GM12891 (cell line): ENCODE measurements at places on chromosomes 13 and 19.
A peak's percentile ranks its signal among the peaks of the same experiment; 100 is the strongest.

GRCh38 chr13:35349673-35350278, 126.7 kb downstream of the MAB21L1 start:
- DNase-seq: no peak

DNA sequence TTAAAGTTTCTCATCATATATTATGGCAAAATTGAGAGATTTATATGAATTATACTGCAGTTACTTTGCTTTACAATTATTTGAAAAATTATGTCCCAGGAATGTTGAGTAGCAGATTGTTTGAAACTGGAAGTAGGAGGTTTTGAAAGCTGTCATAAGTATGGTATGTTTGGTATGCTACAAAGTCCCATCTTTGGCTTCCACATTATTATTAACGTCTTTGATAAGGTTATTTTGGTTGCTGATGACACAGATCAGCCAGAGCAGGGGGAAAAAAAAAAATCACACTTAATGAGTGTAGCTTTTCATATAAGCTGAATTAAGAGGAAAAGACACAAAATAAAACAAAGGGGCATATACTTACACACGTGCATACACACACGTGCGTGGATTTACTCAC, 130.1 kb downstream of the SLITRK1 start:
- no peak for DNase-seq

- DNase-seq: peak; percentile 63
These were observed at the start of gene KCNN4 for GRCh38 chr19:43780706-43781525. Gene KCNN4 (minus strand): TSS chr19:43780973. CDS start chr19:43780861, 112 bp downstream.

DNA sequence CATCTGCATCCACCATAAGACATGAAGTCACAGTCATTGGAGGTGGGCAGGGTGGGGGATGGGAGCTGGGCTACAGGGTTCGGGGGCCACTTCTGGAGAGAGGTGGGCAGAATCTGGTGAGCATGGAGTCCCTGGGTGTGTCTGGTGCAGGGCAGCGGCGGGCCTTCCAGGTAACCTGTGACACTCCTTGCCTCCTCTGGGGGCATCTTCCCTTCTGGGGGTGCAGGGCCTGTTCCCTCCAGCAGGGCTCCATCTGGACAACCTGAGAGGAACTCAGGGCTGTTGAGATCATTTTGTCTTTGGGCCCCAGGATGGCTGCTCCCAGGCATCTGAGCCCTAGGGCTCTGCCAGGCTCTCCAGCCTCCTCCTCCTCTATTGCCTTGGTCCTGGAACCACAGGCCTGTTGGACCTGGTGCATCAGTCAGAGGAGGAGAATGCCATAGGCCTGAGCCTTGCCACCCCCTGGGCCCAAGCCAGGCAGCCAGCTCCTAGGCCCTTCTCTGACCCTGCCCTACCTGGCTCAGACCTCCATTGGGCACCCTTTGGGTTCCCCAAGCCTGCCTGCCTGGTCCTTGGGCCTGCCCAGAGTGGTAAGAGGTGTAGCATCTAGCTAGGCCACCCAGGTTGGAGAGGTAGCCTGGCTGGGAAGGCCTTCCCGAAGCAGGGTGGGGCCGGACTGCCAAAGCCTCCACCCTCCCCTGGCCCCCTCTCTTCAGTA, 13.4 kb downstream of the LYL1 start:
- peak; percentile 74 for DNase-seq

GRCh38 chr13:112078879-112079531, 12.1 kb downstream of the SOX1 start:
- no peak for DNase-seq

- DNase-seq: no peak
These were observed 4.0 kb downstream of the PIK3R2 start for GRCh38 chr19:18156841-18157464.

- no peak for DNase-seq
These were observed 456.0 kb downstream of the TBC1D4 start for GRCh38 chr13:75025956-75026355.

GRCh38 chr19:42293540-42293939, 8.4 kb upstream of the PRR19 start:
- DNase-seq: no peak

DNA sequence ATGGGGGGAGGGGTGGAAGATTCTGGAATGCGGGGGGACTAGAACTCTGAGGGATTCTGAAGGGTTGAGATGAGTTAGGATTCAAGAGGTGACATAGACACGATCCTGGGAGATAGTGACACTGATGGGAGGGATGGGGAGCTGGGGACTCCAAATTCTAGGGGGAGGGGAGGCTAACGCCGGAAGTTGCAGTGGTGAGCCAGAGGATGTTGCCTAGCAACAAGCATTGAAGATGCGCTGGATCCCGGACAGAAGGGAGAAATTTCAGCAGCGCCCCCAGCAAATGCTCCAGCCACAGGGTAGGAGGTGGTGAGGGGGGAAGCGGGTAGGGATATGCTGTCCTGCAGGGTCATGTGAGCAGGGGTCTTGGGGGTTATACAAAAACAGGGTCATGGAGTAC, 6.9 kb upstream of the LTBP4 start:
- no peak for DNase-seq

GRCh38 chr13:45811891-45812694, 39.5 kb downstream of the SIAH3 start:
- no peak for DNase-seq

- DNase-seq: no peak
These were observed 186.8 kb upstream of the PRR20A start for GRCh38 chr13:56953965-56954364.

DNA sequence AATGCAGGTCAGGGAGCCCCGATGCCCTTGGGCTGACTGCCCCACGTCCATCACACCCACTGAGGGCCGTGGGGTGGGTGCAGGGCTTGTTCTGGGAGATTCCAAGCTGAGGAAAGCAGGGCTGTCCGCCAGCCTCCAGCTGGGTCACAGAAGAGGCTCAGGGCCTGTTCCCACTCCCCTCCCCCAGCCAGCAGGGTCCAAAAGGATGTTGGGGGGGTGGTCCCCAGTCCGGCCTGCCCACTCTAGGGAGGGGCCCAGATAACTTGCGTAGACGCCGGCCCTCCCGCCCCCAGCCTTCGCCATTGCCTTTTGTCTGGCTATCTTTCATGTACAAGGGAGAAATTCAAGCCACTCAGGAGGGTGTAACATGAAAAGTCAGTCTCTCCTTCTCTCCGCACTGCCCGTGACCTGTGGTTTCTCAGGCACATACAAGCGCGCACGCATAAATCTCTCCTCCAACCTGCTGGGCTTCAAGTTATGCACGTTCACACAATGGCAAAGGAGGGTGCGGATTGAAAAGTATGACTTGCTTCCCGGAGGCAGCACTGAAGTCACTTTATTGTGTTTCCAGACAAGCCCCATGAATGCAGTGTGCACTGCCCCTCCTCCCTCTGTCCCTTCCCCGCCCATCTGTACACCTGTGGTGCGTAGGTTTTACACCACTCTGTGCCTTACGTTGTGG, 20.2 kb downstream of the CARM1 start:
- DNase-seq: no peak

DNA sequence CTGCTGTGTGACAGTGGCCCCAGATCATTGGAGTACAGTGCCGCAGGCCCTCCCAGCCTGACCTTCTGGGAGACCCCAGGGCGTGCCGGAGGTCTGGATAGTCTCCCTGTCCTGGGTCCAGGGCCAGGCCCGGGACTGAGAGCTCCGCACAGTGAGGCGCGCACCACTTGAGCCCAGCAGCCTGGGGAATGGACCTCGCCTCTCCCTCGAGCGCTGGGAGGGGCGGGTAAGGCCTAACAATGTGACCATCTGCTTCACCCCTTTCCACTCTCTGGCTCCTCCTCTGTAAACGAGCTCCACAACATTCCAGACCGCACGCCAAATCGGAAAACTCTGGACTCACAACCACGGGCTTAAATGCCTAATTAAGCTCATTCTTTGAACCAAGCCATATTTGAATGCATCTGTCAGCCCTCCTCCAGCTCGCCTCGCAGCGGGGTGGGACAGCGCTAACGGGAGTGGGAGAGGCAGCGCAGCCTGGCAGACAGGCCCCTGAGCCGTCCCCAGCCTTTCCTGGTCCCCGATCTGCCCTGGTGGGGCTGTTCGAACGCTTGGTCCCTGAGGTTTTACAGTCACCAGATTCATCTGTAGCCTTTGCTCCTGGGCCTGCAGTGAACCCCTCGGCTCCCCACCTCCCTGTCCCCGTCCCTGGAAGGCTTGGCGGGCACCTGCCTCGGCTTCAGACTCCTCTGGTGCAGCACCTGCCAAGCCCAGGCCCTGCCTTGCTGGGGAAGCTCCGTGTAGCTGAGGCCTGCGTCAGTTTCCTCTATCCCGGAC, 120.7 kb upstream of the VSTM2B start:
- no peak for DNase-seq

- DNase-seq: no peak
These were observed 62.8 kb downstream of the PEPD start for GRCh38 chr19:33458807-33459206.

GRCh38 chr13:35157143-35157755, 215.2 kb downstream of the NBEA start:
- no peak for DNase-seq

DNA sequence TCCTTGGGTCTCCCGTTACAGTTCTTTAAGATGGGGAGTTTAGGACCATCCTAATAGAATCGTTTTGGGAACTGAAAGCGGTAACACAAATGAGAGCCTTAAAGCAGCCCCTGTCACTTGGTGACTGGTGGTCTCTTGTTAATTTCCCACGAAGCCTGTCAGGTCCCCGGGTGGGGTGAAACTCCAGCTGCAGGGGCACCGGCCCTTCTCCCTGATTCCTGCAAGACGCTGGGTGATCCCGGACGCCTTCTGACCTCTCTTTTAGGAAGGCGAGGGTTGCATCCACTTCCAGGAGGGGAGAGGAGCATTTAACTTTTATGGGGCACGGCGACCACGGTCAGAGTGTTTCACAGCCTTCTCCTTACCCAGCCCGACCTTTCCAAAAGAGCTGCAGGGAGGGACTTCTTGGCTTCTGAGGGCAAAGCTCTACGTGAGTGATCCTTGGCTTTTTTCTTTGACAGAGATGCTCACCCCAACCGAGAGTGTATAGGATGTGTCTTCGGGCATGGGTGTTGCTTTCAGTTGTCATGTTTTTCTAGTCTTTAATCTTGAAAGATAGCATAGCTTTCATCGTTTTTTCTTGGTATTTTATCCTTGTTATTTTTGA, 688 bp downstream of the ZNF225 start:
- DNase-seq: no peak

- DNase-seq: no peak
These were observed 6.4 kb downstream of the ATP11A start for GRCh38 chr13:112696001-112696868.

DNA sequence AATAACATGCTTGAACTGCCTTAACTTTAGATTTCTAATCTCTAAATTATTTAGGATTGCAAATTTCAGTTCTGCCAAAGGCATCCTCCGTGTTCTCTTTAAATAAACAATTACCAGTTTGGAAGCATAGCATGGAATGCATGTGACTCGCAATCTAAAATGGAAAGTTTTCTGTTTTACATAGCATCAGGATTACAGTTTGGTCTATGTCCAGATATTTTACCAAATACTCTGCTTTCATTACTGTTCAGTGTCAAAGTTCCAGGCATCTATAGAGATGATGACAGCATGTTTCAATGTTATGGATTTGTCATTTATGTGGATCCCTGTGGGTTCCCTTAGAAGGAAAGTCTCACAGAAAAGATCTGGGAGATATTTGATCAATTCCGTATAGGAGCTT, 16.8 kb downstream of the FLT1 start:
- DNase-seq: no peak

- DNase-seq: no peak
These were observed 43.0 kb downstream of the CHST8 start for GRCh38 chr19:33664744-33665143.

- DNase-seq: no peak
These were observed at the start of gene SSC5D for GRCh38 chr19:55487924-55488687. Gene SSC5D (plus strand): TSS chr19:55488436. CDS start chr19:55488590, 154 bp downstream.

DNA sequence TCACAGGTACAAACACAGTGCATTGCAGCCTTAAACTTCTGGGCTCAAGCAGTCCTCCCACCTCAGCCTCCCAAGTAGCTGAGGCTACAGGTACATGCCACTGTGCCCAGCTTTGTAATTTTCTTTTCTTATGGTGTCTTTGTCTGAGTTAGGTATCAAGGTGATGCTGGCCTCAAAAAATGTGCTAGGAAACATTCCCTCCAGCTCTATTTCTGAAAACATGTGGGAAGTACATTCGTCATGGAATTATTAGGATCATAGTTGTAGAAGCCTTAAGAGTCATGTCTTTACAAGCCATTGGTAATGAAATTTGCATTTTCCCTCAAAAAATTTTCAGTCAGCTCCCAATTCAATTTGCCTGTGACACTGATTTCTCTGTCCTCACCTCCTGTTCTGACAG, 231.6 kb downstream of the DCT start:
- DNase-seq: no peak

DNA sequence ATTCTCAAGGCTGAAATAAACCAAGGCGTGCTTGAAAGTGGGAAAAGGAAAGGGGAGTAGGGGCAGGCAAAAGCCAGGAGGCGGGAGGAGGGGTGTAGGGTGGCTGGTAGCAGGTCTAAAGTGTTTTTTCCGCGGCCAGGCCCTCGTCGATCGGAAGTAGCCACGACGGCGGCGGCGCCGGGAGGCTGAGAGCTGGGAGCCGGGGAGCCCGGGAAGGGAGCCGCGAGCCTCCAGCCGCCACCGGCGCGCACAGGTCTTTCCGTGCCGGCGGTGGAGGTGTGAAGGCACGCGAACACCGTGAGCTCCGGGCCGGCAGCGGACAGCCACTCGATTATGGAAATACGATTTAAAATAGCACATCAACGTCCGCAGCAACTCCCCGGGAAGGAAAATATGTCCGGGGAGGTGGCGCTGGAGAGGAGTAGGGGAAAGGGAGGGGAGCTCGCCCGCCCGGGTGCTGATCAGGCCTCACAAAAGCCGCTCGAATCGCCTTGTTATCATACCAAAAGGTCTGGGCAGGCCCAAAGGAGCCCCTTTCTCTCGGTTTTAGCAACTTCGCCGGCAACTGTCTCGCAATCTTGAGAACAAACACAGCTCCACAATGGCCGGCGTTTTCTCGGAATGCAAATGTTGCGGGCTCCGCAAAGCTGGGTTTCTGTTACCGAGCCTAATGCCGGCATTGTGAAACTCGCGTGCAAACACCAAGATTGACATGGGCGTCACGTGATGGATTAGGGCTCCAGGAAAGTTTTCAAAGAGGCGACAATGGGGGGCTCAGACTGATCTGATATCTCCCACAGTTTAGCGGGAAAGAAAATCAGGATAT, 2.9 kb upstream of the PCDH8 start:
- peak; percentile 47 for DNase-seq

GRCh38 chr13:48906200-48906599, 69.5 kb upstream of the FNDC3A start:
- no peak for DNase-seq

DNA sequence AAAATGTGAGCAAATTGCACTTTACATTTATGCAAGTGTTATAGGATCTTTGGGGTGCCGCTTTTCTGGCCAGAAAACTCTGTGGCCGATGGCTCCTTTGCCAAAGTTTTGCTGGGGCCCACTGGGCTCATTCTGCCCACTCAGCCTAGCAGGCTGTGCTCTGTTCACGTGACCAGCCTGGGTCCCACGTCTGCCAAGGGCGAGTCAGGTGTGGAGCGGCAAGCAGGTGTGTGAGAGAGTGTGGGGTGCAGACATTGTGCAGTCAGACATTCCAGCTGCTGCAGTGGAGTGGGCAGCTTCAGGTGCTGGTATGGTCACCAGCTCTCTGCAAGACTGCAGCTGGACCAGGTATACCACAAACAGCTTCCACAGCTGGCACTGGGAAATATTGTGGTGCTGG, 2305.7 kb downstream of the PCDH9 start:
- no peak for DNase-seq
